CD4-positive, alpha-beta T cell treated with Interleukin-10 for 1 hour (primary cell): ENCODE measurements at places on chromosomes 3 and 15.

GRCh38 chr3:36540888-36541518, 160.7 kb downstream of the STAC start:
- no peak for DNase-seq

DNA sequence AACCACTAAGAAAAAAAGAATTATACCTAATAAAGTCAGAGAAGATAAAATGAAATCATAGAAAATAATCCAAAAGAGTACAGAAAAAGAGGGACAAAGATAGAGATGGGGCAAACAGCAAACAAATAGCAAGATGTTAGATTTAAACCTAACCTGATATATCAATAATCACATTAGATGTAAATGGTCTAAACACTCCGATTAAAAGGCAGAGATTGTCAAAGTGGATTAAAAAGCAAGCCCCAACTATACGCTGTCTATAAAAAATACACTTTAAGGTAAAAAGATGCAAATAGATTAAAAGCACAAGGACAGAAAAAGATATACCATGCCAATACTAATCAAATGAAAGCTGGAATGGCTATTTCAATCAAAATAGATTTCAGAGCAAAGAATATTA, 16.8 kb downstream of the ADPGK start:
- DNase-seq = no peak

DNA sequence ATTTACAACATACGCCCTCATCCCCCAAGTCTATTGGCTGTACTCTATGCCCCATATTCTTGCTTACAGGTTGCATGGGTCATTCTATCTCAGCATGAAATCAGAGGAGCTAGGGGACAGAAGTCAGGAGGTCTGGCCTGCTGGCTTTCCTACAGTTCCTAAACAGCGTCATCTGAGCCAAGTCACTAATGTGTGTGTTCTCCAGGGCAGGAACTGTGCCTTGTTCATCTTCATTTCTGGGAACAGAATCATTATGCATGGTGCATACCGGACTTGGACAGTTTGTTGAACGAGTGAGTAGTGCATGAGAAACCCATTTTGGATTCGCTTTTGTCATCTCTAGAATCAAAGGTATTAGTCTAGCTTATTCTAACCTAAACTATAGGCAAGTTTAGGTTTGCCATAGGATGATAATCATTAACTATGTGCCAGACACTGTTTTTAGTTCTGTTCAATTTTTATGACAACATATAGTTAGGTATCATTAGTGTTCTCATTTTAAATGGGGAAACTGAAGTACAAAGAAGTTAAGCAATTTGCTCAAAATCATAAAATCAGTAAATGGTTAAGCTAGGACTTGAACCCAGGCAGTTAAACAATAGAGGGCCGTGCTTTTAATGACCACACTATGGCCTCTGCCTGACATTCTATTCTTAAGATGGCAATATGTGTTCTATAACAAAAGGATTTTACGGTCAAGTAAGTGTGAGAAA, 105.2 kb downstream of the FMN1 start:
- DNase-seq = no peak

- DNase-seq = no peak
These were observed 105.2 kb upstream of the BNIP2 start for GRCh38 chr15:59794229-59794886.

- DNase-seq = no peak
These were observed 21.1 kb downstream of the HAPLN3 start for GRCh38 chr15:88874275-88874674.

- no peak for DNase-seq
These were observed 842.8 kb upstream of the EPHA6 start for GRCh38 chr3:95971573-95971972.

GRCh38 chr3:44206862-44207652, 34.6 kb upstream of the TOPAZ1 start:
- no peak for DNase-seq

- DNase-seq = no peak
These were observed 19.2 kb upstream of the SEMA3F start for GRCh38 chr3:50135964-50136363.

DNA sequence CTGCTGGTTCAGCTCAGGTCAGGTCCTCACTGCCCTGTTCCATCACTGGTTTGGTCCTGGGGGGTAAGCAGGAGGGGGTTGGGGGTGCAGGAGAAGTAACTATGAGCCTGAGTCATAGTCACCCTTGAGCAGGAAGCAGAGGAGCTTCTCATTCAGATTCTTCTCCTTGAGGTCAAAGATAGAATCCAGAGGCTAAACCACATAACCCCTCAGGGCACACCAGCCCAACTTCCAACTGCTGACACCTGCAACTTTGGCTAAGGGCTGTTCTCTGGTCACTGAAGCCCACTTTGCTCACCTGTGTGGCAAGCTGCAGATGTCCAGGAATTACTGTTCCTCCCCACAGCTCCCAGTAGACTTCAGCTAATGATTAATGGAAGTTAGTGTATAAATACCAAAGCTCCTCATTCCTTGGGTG, 48.8 kb upstream of the LRRFIP2 start:
- DNase-seq = no peak

DNA sequence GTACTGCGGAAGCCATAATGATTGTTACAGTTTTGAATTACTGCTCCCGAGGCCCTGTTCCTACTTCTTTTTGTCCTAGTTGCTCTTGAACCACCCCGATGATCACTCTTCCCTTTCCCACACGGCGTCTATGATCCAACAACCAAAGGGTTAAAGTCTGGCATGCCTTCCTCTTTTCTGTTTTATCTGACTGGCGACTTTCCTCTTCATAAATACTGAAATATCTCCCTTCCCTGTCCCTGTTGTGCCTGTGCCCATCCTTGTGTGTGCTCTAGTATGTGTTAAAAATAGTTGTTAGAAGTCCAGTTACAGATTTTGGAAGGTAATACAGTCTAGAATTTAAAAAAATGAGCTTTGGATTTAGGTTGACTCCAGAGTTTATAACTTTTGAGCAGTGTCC, 83.6 kb downstream of the AKAP13 start:
- DNase-seq = no peak

DNA sequence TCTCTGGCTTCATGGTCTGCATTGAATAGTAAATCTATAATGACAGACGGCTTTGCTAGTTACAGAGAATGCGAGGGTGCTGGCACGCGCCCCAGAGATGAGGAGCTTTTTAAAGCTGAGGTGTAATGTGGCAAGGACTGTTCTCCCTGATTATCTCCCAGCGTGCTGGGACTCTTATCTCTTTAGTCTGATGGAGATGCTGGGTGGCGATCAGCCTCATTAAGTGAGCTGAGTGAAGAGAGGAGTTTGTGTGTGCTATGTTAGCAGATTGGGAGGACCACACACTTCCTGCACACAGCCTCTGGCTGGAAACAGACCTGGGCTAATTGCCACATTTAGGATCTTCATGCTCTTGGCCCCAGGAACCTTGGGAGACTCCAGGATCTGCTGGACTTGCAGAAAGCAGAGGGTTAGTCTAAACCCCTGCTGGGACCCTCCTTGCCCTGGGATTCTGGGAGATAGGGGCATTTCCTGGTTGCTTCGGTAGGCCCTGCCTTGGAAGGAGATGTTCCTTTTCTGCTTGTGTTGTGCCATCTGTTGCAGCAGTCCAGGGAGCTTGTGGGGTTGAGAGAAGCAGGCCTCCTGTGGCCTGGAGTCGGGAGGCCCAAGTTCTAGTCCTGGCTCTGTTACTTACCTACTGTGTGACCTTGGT, 15.0 kb downstream of the PDIA5 start:
- DNase-seq = no peak

GRCh38 chr3:160368804-160369203, 30.2 kb downstream of the IFT80 start:
- DNase-seq = peak; percentile 13

DNA sequence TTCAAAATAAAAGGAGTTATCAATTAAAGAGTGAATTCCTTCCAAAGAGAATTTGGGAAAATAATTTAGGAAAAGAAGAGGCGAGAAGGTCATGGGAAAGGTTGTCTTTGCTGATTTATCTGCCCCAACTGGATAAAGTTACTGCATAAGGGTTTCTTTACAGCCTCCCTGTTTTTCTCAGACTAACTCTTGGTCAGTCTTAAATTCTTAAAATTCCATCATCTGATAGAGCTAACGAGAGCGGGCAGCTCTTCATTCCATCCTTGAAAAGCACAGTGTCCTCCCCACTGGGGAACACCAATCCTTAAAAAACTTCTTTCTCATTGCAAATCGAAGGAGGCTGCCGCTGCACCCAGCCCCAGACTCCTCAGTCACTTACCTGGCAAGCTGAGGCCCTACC, 107.2 kb downstream of the PGPEP1L start:
- DNase-seq = no peak

- DNase-seq = peak; percentile 27
These were observed 780 bp downstream of the RPL22L1 start for GRCh38 chr3:170869239-170869590.

DNA sequence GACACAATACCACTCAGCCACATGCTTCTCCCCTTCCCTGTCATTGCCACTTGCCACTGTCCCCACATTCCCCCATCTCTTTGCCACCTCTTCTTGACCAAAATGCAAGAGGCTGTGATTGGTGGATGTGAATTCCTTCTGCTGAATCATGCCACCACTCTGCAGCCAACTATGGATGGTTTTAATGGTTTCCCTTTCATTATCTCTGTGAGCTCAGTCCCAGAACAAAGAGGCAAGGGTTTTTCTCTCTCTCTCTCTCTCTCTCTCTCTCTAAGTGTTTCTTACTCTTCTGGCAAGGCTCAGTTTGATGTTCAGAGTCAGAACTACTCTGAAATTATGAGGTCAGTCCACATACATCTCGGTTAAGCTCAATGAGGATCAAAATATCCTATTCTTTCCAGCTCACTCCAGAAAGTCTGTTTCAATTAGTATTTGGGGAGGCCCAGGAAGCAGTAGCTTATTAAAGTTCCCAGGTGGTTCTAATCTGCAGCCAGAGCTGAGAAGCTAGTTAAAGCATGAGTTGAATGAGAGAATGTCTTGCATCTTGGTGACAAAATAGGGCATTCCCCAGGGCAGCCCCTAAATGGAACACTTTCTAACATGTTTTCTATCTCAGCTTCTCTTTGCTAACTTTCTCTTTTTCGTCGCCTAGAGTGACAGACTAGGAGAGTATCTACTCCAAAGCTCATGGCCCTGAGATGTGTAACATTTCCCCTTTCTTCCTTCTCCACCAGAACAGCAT, 8.5 kb upstream of the ILDR1 start:
- DNase-seq = peak; percentile 23

DNA sequence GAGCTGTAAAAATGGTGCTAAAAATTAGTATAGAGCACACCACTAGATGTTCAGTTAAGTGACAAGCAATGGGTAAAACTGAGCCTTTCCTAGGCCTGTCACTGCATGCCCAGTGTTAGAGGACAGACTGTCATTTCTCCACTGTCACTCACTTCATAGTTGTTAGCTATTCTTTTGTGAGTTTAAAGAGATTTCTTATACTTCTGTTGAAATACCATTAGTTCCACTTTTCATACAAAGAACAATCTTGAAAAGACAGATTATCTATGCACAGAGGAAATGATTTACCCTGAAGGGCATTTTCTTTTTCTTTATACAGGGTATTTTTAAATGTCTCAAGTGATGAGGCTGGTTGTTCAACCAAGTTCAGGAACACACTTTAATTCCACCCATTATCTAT, 28.3 kb upstream of the CHMP2B start:
- no peak for DNase-seq

GRCh38 chr3:98563661-98564281, 29.6 kb downstream of the CPOX start:
- peak; percentile 77 for DNase-seq

GRCh38 chr3:194739498-194740284, 54.0 kb downstream of the FAM43A start:
- DNase-seq = no peak

- peak; percentile 23 for DNase-seq
These were observed 2.0 kb upstream of the PFKFB4 start for GRCh38 chr3:48558493-48559134.

DNA sequence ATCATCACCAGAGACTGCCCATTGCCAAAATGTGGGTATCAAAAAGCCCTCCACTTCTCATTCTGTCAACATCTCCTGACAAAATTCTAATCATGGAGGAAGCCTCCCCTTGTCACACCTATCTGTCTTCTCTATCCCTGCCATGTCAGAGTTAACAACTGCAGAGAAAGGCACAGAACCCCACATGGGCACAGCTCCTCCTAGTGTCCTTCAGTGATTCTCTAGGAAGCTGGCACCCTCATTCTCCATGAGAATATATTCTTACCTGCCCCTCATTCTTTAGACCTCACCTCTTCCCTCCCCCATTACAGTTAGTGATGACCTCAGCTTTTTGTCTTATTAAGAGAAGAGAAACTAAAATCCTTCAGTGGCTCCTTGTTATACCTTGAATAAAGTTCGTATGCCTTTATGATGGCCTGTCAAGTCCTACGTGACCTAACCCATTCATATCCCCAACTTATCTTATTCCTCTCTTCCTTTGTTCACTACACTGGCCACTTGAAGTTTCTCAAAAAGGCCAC, 44.6 kb downstream of the NME9 start:
- DNase-seq = no peak

- no peak for DNase-seq
These were observed 161.1 kb upstream of the ROBO1 start for GRCh38 chr3:79928687-79929408.

DNA sequence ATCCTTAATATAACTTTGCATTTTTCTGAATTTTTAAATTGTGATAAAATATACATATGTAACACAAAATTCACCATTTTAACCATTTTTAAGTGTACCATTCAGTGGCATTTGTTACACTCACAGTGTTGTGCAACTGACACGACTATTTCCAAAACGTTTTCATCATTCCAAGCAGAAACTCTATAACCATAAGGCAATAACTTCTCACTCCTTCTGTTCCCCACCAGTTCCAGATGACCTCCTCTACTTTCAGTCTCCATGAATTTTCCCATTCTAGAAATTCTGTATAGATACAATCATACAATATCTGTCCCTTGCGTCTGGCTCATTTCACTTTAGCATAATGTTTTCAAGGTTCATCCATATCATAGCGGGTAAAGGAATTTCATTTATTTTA, 223.5 kb upstream of the TTC14 start:
- DNase-seq = no peak

GRCh38 chr15:49185473-49185872, 15.4 kb downstream of the GALK2 start:
- DNase-seq = no peak

- DNase-seq = no peak
These were observed 72.5 kb downstream of the SYN2 start for GRCh38 chr3:12076666-12077065.

DNA sequence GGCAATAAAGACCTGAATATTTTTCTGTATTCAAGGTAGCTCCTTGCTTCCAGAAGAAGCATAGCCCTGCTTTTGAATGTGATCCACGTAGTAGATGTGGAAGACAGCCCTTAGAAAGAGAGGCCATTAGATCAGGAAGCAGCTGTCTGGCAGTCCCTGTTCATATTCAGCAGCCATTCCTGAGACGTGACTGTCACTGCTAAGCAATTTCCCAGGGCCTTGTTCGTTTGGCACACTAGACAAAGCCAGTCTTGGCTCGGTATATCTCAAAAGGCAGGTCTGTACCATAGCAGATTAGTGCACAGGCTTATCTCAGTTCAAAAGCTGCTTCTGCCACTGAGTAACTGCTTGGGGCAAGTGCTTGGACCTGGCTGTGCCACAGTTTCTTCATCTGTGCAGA, 287.8 kb upstream of the MCTP2 start:
- DNase-seq = no peak

DNA sequence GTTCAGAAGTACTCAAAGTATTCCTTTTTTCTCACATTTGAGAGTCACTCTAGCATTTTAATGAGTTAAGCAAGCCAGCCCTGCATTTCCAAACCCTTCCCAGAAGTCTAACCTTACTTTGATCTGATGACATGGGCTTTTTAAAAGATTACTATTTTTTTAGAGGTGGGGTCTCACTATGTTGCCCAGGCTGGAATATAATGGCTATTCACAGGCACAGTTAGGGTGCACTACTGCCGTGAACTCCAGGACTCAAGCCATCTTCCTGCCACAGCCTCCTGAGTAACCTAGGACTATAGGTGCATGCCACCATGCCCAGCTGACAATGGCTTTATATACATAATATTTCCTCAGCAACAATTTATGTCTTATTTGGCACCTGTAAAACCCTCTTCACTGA, 64.1 kb upstream of the GOLGA6B start:
- no peak for DNase-seq
